DND-41 (cell line): ENCODE measurements at places on chromosomes 16 and 17.

GRCh38 chr16:51072591-51072990 lies 78.5 kb downstream of the SALL1 start:
- no peak for DNase-seq

DNA sequence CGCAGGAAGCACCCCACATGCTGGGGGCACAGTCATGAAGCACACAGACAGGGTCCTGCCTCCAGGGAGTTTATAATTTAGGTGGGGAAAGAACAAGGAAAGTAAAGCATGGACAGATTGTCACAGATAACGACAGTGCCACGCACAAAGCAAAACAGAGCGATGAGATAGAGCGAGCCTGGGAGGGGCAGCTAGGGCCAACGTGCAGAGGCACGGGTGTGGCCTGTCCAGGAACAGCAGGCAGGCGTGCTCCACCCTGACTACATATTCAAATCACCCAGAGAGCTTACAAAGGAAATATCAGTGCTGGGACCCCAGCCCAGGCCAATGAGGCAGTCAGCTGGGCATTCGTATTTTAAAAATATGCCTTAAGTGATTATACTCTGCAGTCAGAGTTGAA lies 16.8 kb downstream of the LGALS9 start:
- no peak for DNase-seq

DNA sequence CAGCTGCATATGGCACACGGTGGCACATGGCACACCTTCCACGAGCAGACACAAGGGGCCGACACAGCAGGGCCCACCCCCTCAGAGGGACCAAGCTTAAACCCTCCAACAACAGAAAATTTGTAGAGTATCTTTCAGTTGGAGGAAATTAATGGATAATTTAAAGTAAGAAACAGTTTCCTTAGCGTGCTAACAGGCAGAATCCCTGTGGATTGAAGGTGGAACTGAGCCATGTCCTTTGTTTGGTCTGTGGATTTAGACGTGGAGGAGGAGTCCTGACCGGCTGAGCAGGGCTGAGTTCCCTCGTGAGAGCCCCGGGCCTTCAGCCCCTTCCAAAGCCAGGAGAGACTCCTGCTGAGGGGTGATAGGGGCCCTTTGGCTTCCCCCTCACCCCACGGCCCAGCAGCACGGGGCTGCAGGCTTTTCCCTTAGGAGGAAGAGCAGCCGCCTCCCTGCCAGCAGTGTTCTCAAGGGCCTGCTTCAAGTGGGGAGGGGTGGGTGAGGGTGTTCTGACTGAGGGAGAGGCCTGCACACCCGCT lies 1.4 kb upstream of the CYB561 start:
- DNase-seq = no peak

GRCh38 chr17:77749989-77750388 lies 208.5 kb upstream of the TNRC6C start:
- DNase-seq = no peak

DNA sequence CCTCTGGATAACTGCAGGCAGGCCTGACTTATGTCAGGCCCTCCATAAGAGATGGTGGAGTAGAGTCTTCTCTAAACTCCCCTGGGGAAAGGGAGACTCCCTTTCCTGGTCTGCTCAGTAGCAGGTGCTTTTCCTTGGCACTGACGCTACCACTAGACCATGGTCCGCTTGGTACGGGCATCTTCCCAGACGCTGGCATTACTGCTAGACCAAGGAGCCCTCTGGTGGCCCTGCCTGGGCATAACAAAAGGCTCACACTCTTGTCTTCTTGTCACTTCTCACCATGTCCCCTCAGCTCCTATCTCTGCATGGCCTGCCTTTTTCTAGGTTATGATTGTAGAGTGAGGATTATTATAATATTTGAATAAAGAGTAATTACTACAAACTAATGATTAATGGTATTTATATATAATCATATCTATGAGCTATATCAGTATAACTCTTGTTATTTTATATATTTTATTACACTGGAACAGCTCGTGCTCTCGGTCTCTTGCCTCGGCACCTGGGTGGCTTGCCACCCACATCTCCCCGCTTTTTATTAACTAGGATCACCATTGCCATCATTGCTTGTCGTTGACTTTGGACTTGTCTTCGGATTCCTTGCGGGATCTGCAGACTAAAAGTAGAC lies 59.8 kb upstream of the ARL4D start:
- peak; percentile 67 for DNase-seq

DNA sequence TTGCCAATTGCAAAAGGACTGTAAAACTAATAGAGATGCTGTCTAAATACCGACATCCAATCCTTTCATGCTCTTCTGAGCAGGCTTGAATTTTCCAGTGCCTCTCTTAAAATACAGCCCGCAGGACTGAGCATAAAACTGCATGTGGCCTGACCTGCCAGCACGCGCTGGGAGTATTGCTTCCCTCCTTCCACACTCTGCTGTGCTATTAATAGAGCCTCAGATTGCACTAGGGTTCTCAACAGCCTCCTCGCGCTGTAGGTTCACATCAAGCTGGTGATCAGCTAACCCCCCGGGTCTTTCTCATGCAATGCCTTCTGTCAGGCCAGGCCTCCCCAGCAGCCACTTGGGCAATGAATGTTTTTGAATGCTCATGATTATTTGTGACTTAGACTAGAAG lies 14.2 kb upstream of the MSI2 start:
- DNase-seq = no peak

DNA sequence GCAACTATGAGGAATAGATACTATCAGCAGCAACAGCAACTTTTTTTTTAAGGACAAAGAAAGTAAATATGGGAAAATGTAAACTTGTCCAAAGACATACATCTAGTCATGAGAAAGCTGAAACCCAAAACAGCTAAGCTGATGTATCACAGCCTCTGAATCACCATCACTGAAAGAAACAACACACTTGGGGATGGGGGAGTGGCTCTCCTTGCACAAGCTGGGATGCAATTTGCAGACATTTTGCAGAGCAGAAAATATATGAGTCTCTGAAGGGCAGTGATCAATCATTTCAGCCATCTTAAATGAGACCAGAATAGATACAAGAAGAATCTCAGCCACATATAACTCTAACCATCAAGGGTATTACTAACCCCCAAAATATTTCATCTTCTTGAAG lies 79.1 kb downstream of the GRIN2A start:
- no peak for DNase-seq

DNA sequence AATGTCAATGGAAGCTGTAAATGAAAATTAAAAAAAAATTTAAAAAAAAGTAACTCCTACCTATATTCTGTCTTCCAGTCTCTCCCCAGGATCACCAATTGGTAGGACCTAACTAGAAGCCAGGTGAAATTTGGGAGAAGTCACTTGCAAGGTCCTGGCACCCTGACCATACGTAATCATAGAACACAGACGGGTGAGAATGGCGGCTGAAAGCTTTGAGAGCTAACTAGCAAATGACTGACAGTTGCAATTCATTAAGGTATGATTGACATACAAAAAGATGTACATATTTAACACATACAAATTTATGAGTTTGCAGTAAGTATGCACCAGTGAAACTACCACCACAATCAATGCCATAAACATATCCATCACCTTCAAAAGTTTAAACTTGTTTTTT lies 372.7 kb upstream of the PSMD7 start:
- DNase-seq = no peak

- DNase-seq = no peak
Observed at GRCh38 chr17:81323411-81323868, 28.3 kb upstream of the SLC38A10 start.

GRCh38 chr16:86818671-86819532 lies 240.6 kb downstream of the FOXL1 start:
- no peak for DNase-seq

GRCh38 chr16:1225051-1225451 lies at the start of gene TPSG1:
TPSG1 (minus strand) TSS chr16:1225268; CDS start chr16:1225252, 16 bp downstream.
- no peak for DNase-seq

DNA sequence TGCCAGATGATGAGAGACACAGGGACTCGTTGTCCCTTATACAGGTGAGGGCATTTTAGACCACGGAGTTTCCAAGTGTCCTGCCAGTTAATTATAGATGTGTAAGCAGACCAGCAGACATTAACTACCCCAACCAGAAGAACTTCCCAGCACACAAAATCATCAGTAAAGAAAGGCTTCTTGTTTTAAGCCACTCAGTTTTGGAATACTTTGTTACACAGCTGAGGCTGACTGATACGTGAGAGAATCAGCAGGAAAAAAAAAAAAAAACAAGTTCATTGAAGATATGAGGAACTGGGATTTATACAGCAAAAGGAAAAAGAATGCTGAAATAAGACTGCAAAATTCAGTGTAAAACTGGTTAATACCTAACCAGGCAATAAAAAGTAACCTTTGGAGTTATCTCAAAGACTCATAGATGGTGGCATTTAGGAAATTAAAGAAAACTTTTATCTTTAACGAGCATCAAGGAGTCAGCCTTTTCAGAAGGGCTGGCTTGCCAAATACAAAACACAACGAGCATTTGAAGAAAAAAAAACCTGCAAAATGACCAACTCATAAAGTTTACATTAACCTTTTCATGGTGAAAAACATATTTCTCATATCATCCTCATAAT lies 28.1 kb downstream of the TMEM238L start:
- DNase-seq = no peak

GRCh38 chr17:38508954-38509771 lies 80.9 kb downstream of the ARHGAP23 start:
- peak; percentile 27 for DNase-seq
